Kasumi-1 (cell line): ENCODE measurements at places on chromosomes 12 and 14.

DNA sequence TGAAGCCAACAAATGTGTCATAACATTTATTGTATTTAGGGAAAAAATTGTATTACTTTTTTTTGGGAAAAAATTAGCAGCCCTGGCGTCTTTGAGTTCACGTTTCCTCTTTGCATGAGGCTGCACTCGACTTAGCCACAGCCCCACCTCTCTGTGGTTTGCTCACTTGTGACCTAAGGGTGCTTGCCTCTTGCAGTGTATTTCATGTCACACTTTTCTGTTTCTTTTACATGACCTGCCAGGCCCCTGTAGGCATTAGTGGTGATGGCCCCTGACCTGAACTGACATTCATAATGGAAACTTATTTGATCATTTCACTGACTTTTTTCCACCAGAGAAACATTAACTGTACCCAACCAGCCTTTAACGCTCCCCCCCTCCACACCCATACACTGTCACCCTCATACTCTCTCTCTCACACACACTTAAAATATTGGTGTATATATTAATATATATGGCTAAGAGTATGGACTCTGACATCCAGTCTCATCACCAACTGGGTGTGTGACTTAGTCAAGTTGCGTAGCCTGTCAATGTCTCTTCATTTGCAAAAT lies 122.9 kb downstream of the PRKCH start:
- peak; percentile 67 for DNase-seq

GRCh38 chr14:31263485-31264133 lies 56.0 kb upstream of the HECTD1 start:
- DNase-seq = no peak

DNA sequence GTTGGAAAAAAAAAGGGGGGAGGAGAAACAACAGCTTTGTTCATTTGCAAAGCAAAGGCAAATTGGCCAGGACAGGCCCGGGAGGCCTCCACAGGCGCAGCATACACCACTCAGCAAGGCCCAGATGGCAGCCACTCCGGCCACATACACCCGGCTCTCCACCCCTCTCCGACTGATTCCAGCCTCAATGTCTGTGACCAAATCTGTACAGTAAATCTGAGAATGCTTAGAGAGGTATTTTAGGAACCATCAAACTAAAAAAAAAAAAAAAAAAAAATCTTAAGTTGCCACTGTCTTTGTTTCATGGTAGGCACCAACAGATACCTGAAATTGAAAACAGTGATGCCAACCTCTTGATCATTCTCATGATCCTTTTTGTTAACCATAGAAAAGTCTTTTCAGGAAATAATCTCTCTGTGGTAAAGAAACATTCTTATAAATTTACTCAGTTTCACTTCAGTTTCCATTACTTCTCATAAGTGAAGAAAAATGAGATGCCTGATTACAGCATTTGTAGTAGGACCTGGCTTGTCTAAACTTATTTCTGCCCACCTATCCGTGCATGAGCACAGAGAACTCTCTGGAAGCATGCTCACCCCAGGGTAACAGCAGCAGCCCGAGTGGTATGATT lies 20.2 kb downstream of the VPS37B start:
- DNase-seq = no peak

- DNase-seq = no peak
Measured at GRCh38 chr14:50616275-50616674, 51.8 kb downstream of the SAV1 start.

GRCh38 chr12:98698603-98699463 lies 53.7 kb downstream of the APAF1 start:
- peak; percentile 74 for DNase-seq

GRCh38 chr12:12039897-12040296 lies 30.8 kb upstream of the BCL2L14 start:
- DNase-seq = no peak

- DNase-seq = no peak
Measured at GRCh38 chr14:93019970-93020369, 95.8 kb downstream of the ITPK1 start.
